ENCODE measurements at places on chromosomes 5 and 9.

DNA sequence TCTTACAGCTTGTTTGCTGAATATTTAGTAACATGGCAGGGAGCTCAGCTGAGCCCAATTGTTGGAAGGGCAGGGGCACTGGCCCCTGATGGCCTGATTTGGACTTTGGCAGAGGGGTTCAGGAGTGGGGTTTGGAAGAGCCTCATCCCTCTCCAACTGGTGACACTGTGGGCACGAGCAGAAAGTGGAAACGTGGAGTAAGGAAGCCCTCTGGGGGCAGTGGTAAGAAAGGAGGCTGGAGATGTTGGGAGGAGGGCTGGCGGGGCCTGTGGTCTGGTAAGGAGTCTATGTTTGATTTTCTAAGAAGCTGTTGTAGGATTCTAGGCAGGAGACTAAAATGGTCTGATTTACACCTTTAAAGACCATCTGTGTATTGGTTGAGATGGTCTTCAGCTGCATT, 208.9 kb downstream of the HSPA4 start:
- no peak for DNase-seq

DNA sequence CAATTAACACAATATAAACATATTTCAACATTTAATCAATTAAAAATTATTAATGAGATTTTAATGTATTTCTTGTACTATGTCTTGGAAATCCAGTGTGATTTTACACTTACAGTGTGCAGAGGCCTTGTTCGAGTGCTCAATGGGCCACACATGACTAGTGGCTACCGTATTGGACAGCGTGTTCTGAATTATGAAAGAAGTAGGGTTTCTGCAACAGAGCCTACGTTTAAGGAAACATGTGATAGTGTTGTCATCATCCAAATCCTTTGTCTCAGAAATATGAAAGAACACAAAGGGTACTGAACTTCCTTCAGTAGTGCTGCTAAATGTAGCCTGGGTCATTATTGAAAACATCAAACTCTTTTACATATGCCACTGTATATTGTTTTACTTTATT, 29.5 kb downstream of the NPR3 start:
- DNase-seq: no peak

- DNase-seq: no peak
These were observed 497.6 kb downstream of the NTRK2 start for GRCh38 chr9:85167146-85167545.

DNA sequence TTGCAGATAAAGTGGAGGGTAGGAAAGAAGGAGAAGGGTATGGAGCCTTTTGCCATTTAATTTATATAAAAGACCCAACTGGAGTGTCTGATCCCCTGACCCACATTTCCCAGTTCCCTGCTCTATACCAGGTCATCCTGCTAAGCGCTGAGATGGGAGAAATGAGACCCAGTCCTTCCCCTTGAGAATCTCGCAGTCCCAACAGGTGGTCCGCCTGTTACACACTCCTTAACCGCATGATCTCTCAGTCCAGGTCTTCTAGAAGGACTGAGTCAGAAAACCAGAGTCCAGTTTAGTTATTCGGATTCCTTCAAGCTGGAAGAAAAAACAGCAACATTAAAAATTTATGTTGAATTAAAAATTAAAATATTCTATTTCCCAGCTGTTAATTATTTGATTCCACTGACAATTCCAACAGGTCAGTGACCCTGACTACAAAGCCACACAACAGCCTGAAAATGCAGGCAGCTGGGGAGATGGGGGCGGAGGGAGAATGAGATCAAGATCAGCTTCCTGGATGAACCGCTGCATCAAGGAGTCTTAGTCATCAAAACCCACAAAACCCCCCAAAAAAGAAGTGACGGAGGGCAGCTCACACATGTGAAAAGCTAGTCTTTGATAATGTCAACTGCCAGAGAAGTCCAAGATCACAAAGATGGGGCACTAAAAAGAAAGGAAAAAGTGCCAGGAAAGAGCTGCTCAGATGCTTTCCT, 44.0 kb downstream of the GGTA1 start:
- DNase-seq: no peak

DNA sequence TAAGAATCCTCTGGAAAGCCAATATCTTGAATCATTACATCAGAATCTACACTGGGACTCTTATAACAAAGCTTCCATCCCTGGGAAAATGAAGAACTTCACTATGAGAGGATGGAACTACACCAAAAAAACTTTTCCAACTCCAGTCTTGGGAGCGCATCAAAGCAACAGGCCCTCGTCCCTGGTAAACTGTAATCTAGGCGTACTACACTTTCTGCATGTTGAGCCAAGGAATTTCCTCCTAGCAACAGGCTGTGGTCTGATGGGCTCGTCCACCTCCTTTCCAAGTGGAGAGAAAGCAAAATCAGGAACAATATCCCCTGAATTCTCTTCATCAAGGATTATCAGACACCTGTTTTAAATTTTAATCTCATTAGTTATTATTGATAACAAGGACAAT, 94.1 kb downstream of the NFIB start:
- no peak for DNase-seq

GRCh38 chr9:101235105-101235866, 149.5 kb downstream of the BAAT start:
- DNase-seq: no peak

DNA sequence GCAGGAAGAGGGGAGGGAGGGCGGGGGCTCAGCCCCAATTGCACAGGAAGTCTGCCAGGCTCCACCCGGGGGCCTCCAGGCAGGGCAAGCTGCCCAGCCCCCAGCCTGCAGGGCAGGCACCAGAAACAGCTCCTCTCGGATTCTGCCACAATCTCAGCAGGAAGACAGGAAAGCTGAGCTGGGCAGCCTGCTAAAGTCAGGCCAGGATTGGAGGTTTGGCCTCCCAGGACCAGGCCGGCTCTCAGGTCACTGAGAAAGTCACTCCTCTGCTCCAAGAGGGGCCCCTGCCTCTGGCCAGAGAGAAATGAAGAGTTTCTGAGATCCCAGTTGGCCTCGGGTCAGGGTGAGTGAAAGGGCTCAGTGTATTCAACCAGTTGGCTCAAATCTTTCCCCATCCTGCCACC, 54.6 kb upstream of the STXBP1 start:
- DNase-seq: no peak

GRCh38 chr9:107594908-107595530, 105.5 kb upstream of the KLF4 start:
- no peak for DNase-seq

DNA sequence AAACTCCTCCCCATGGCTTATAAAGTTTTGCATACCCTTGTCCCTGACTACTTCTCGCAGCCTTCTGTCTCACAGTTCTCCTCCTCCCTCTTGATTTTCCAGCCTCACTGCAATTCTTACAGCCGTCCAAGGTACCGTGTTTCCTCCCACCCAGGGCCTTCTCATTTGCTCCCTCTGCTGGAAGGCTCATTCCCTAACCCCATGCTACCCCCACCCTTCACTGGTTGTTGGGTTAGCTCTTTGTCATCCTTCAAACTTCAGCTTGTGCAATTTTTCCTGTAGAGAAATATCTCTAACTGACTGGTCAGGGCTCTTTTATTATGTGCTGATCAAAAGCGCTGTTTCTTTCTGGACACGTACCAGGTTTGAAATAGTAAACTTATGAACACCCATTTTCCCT, 329.2 kb downstream of the EBF1 start:
- no peak for DNase-seq

- no peak for DNase-seq
These were observed 120.9 kb downstream of the SSBP2 start for GRCh38 chr5:81629986-81630385.

- DNase-seq: no peak
These were observed 718.0 kb upstream of the CDH10 start for GRCh38 chr5:25362799-25363198.

GRCh38 chr5:81534441-81534840, 140.5 kb upstream of the ACOT12 start:
- no peak for DNase-seq

DNA sequence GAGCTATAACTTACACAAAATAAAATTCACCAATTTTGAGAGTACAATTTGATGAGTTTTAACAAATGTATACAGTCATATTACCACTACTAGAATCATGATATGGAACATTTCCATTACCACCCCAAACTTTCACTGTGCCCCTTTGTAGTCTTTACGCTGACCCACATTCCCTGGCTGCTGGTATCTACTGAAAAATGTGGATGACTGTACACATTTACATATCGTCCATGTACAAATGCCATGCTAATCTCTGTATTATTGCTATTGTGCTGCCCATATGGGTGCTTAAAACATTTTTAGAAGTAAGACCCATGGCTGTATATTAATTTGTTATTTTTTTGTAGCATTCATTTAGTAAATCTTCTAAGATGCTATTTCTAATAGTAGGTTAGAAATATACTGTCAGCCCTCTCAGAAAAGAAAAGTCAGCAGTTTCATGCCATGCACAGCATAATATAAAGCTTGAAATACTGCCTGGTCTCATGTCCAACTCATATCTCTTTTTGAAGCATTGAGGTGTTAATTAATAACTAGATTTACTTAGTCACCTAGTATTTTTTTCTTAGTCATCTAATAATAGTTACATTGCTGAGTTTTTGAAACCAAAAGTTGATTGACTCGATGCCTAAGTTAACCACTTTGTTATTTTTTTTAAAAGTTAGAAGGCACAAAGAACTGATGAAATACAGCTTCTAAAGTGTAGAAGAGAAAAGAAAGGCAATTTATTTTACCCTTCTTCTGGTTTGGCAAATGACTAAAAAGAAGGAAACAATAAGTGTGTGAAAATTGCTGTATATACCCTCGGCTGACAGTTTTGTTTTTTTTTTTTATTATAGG, 188.3 kb upstream of the MEF2C start:
- DNase-seq: no peak

GRCh38 chr5:134387443-134387842, 16.1 kb downstream of the UBE2B start:
- no peak for DNase-seq

Measured in stimulated activated CD4-positive, alpha-beta T cell treated with anti-CD3 and anti-CD28 coated beads, Interleukin-4, amount 100 ng/mL, for 1 hour (primary cell).